Right cardiac atrium (tissue), 5 donors: ENCODE measurements at places on chromosomes 16 and 17. TPM values are rescaled to one million over a fixed set of nuclear protein-coding genes. Genes with fewer than 3 reads are reported as not detected.

DNA sequence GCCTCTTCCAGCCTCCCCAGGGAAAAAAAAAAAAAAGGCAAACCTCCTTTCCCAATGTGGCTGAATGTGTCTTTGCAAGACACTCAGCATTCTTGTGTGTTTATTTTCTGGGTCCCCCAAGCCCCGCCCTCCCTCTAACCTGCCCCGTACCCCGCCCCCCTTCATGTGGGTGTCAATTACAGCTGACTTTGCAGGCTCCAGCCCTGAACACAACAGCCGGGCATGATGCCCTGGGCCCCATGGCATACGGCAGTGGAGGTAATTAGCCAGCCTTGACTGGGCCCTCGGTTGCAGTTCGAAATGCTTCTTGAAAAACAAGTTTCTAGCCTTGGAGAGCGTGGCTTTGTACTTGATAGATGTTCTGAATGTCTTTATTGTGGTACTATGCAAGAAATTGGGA, 354.7 kb upstream of the RBFOX1 start:
- DNase-seq = no peak

The TBC1D3E gene
- not detected for total RNA-seq

DNA sequence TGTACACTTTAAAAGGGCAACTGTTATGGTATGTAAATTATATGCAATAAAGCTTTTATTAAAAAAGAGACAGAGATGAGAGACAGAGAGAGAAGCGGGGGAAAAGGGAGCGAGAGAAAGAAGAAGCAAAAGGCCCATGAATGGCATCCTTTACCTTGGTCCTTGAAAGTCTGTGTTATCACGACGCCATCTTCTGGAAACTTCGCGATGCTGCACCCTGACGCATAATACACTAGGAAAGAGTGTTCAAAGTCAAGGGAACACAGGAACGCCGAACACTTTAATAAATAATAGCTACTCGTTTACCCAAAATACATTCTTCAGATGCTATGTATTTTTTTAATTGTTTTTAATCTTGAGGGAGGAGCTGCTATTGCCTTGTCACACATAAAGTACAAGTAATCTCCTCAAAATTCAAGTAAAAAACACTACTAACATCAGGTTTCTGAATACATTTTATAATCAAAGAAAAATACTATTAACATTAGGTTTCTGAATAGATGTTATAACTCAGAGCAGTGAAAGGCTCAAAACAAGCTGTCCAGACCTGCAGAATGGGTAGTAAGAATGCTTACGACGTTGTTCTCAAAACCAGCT, 23.0 kb upstream of the SLC38A8 start:
- no peak for DNase-seq

- DNase-seq = no peak
These were observed 32.9 kb upstream of the SKAP1 start for GRCh38 chr17:48462946-48463345.

The P3H4 gene
- total RNA-seq = 14.8 TPM

The UNC45B gene
- total RNA-seq = 141 TPM

GRCh38 chr16:49340466-49340865, 33.1 kb upstream of the C16orf78 start:
- no peak for DNase-seq
